ENCODE measurements at places on chromosomes 3 and 15. TPM values are rescaled to one million over a fixed set of nuclear protein-coding genes. Genes with fewer than 3 reads are reported as not detected.

SCAMP5 gene
- total RNA-seq: 2.2 TPM

DNAH1 gene
- total RNA-seq: 11.5 TPM

LRRC31 gene
- total RNA-seq: not detected

DPPA4 gene
- total RNA-seq: not detected

FGF7 gene
- total RNA-seq: 42.9 TPM

ST3GAL6 gene
- total RNA-seq: 22.1 TPM

ZNF639 gene
- total RNA-seq: 41.4 TPM

OIP5 gene
- total RNA-seq: 0.33 TPM

DNA sequence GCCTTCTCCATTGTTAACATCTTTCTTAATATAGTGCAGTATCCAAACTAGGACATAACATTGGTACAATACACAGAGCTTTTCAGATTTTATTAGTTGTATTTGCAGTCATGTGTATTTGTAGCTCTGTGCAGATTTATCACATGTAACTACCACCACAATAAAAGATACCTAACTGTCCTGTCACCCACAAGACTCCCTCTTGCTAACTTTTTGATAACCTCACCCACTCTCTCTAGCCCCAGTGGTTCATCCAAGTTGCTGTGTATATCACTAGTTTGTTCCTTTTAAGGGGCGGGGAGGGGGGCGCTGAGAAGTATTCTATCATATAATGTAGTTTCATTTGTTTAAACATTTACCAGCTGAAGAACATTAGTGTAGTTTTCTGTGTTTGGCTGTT, 46.1 kb downstream of the PIAS1 start:
- DNase-seq: no peak
- no peak overlapping the region for H3K27ac ChIP-seq
- H3K27me3 ChIP-seq: no peaks in the 10 kb centered on the region
- H3K4me1 ChIP-seq: no peaks in the 10 kb centered on the region

GRCh38 chr15:92848852-92849598, 51.1 kb upstream of the CHD2 start:
- H3K4me3 ChIP-seq: no peak overlapping the region
- no peaks in the 10 kb centered on the region for H3K36me3 ChIP-seq
- no peaks in the 10 kb centered on the region for H3K4me1 ChIP-seq
- no peaks in the 10 kb centered on the region for H3K27me3 ChIP-seq
- DNase-seq: no peak

DNA sequence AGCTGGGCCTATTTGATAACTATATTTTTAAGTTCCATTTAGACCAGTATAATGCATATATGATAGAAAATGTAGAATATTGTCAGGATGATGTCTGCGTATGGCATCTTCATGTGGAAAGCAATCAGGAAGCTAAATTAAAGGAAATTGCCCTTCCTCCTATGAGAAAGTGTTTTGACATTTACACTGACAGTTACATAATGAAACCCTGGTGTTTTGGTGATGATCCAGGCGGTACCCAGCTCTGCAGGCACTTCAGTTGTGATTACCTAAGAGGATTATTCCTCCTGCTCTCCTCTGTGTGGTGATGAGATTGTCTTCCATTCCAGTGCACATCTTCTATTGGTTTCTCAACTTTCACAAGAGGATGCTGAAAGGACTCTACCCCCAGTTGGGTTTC, 126.5 kb upstream of the MITF start:
- no peaks in the 10 kb centered on the region for H3K27me3 ChIP-seq
- no peak overlapping the region for H3K27ac ChIP-seq

- H3K36me3 ChIP-seq: no peaks in the 10 kb centered on the region
- DNase-seq: no peak
- no peaks in the 10 kb centered on the region for H3K4me1 ChIP-seq
These were observed 62.7 kb upstream of the ITGA11 start for GRCh38 chr15:68494573-68495110.

GRCh38 chr3:49654955-49655556, 19.1 kb upstream of the APEH start:
- DNase-seq: no peak
- no peaks in the 10 kb centered on the region for H3K4me1 ChIP-seq
- H3K4me3 ChIP-seq: no peak overlapping the region

DNA sequence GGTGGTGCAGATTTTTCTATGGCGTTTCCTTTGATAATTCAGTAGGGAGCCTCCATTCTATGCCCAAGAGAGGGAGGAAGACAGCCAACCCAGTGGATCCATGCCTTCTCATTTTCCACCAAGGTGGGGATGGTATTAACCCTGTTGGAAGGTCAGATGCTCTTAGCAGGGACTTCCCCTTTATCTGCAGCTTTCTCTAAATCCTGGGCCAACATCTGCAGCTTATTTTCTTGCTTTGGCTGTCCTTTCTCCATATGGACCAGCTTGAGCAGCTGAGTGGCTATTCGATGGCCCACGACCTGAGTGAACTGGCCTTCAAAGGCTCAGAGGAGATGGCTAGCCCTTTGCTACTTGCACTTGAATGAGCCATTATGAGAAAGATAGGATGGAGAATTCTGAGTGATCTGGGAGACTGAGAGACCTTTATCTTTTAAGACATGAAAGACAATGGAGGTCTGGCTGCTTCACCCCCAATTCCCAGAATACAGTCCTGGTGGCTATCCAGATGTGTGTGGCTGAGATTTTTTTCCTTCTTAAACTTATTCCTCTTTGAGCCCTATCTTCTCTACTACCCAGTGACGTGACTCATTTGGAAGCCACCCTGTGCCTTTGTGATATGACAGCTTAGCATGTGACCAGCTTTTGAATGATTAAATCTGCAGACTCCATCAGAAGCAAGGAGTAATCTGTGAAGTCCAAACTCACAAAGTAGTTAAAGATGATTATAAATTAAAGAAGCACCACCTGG, 39.6 kb upstream of the TRAK1 start:
- H3K27me3 ChIP-seq: no peaks in the 10 kb centered on the region
- no peaks in the 10 kb centered on the region for H3K36me3 ChIP-seq
- DNase-seq: no peak
- no peak overlapping the region for H3K4me3 ChIP-seq
- no peaks in the 10 kb centered on the region for H3K4me1 ChIP-seq
- H3K27ac ChIP-seq: peak overlapping the region; percentile 81

GRCh38 chr3:81530180-81530939, 231.1 kb downstream of the GBE1 start:
- H3K4me1 ChIP-seq: no peaks in the 10 kb centered on the region
- no peaks in the 10 kb centered on the region for H3K27me3 ChIP-seq
- H3K4me3 ChIP-seq: no peak overlapping the region
- no peak for DNase-seq
- H3K36me3 ChIP-seq: no peaks in the 10 kb centered on the region

DNA sequence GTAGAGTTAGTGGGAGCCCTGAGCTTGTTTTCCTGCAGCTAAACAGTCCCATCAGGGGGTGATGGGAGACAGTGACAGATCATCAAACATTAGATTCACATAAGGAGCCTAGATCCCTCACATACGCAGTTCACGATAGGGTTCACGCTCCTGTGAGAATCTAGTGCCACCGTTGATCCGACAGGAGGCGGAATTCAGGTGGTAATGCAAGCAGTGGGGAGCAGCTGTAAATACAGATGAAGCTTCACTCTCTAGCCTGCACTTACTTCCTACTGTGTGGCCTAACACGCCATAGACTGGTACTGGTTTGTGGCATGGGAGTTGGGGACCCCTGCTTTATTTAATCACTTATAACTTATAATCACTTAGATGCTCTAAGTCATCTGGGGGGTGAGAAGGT, 179.1 kb downstream of the AKAP13 start:
- no peaks in the 10 kb centered on the region for H3K4me1 ChIP-seq
- H3K36me3 ChIP-seq: no peaks in the 10 kb centered on the region
- DNase-seq: no peak
- H3K27ac ChIP-seq: peak overlapping the region; percentile 34
- H3K27me3 ChIP-seq: no peaks in the 10 kb centered on the region

DNA sequence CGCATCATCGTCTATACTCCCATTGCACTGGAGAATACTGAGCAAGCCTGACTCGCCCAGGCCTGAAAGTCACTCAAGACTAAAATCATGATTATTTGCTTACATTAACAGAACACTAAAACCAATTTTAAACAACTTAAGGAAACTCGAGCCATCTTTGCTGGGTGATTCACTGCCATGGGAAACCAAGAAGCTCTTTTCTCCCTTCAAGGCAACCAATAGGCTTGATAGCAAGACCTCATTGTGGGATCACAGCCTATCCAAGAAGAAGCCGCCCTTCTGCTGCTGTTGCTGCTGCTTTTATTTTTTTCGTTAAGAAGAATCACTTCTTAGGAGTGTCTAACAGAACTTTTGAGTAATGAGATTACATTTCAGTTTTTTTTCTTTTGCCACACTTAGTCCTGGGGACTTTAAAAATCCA, 479.4 kb downstream of the FOXP1 start:
- no peaks in the 10 kb centered on the region for H3K36me3 ChIP-seq
- peak overlapping the region; percentile 33 for H3K27ac ChIP-seq
- H3K27me3 ChIP-seq: no peaks in the 10 kb centered on the region
- no peak for DNase-seq
- no peak overlapping the region for H3K4me3 ChIP-seq

DNA sequence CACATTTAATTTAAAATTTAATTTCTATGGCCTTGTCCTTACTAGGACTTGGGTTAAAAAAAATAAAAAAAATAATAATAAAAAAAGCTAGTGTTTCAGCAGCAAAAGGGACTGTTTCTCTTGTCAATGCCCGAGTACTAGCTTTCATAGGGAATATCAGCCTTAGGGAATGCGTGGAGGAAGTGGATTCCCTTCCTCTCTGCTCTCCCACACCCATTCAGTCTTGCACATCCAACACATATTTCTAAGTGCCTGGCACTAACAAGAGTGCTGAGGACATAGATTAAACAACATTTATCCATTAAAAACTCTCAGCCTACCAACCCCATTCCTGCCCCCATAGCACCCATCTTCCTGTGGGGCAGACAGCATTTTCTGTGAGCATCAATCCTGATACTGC, 6.2 kb downstream of the ZNF385D start:
- H3K4me1 ChIP-seq: no peaks in the 10 kb centered on the region
- H3K36me3 ChIP-seq: no peaks in the 10 kb centered on the region
- no peaks in the 10 kb centered on the region for H3K27me3 ChIP-seq
- H3K4me3 ChIP-seq: no peak overlapping the region
- no peak overlapping the region for H3K27ac ChIP-seq

DNA sequence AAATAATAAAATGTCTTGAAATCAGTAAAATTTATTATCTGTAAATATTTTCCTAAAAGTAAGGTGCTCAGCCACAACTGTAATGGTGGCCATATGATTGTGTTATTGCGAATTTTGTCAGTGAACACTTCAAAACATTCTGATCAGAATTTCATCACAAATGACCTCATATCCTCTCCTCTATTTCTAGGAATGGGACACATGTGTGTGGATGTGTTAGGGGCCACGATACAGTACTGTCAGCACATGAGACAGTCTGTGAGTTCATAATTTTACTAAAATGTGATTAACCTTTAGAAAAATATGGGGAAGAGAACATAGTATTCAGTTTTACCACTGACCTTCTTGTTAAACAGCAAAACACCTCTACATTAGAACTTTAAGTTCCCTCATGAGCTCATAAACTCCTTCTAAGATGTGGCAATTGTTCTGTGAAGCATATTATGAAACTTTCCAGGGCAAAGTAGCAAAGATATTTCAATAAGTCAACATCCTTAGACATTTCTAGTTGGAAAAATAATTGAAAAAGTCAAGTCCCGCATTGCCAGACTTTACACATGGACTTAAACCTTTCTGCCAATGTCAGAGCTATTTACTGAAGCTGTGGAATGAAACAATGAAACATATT, 158.2 kb upstream of the ABI3BP start:
- no peaks in the 10 kb centered on the region for H3K36me3 ChIP-seq
- H3K4me1 ChIP-seq: no peaks in the 10 kb centered on the region
- H3K27me3 ChIP-seq: no peaks in the 10 kb centered on the region
- DNase-seq: no peak
- H3K4me3 ChIP-seq: no peak overlapping the region

- DNase-seq: no peak
- H3K27ac ChIP-seq: no peak overlapping the region
- H3K4me1 ChIP-seq: no peaks in the 10 kb centered on the region
- H3K27me3 ChIP-seq: no peaks in the 10 kb centered on the region
- no peaks in the 10 kb centered on the region for H3K36me3 ChIP-seq
- H3K4me3 ChIP-seq: no peak overlapping the region
These were observed 58.7 kb downstream of the USF3 start for GRCh38 chr3:113637756-113638155.

GRCh38 chr15:75154461-75155062, 47.1 kb upstream of the C15orf39 start:
- no peaks in the 10 kb centered on the region for H3K36me3 ChIP-seq
- H3K27ac ChIP-seq: no peak overlapping the region
- H3K4me3 ChIP-seq: no peak overlapping the region
- DNase-seq: no peak
- no peaks in the 10 kb centered on the region for H3K27me3 ChIP-seq

DNA sequence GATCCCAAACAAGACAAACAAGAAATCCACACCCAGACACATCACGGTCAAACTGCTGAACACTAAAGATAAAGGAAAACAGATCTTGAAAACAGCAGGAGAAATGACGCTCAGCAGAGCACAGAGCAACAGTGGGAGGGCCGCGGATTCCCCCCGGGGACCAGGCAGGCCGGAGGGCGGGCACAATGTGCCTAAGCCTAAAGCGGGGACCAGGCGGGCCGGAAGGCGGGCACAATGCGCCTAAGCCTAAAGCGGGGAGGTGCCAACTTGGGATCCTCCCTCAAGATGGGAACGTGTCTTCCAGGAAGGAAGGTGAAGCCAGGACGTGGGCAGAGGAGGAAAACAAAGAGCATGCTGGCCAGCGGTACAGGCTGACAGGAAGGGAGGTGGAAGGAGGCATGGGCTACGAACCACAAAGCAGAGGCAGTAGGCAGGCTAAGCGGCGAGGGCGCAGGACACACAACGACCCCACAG, 31.1 kb downstream of the CYFIP1 start:
- peak overlapping the region; percentile 81 for H3K27ac ChIP-seq
- no peaks in the 10 kb centered on the region for H3K36me3 ChIP-seq
- peak overlapping the region; percentile 59 for H3K4me3 ChIP-seq
- no peaks in the 10 kb centered on the region for H3K27me3 ChIP-seq
- DNase-seq: peak; percentile 71

DNA sequence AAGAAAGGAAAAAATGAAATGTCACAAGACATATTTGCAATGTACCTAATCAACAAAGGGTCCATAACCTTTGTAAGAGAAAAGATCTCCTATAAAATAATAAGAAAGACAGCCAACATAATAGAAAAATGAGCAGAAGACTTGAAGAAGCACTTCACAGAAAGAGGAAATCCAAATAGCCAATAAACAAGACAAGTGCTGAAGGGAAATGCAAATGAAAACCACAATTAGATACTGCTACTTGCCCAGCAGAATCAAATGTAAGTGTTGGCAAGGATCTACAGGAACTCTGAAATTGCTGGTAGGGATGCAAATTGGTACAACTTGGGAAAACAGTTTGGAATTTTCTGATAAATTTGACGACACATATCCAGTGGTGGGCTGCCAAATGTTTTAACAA, 15.1 kb upstream of the TOPAZ1 start:
- H3K4me1 ChIP-seq: no peaks in the 10 kb centered on the region
- no peak overlapping the region for H3K27ac ChIP-seq
- H3K27me3 ChIP-seq: no peaks in the 10 kb centered on the region
- no peak overlapping the region for H3K4me3 ChIP-seq

All from breast epithelium (tissue), 4 donors.